Renal cortex interstitium (tissue), 15 donors: ENCODE measurements at places on chromosomes 1 and 21.
A peak's percentile ranks its signal among the peaks of the same experiment; 100 is the strongest.

- no peak for DNase-seq
Observed at GRCh38 chr21:42748620-42749176, 95.3 kb downstream of the PDE9A start.

DNA sequence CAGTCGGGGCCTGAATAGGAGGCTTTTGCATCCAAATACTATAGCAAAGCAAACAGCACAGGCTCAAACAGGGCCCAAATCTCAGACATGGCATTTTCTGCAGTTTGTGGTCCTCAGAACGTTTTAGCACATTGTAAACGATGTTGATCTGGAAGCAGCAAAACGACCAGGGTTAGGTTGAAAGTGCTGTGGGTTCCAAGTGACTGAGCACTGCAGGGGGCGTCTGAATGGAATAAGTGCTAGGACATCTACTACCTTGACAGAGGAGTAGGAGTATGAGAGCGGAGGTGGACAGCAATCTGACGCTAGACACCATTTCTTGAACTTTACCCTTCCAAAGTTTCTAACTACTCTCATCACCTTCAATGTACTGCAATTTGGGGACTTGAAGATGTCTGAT, 214.9 kb downstream of the BARHL2 start:
- no peak for DNase-seq

DNA sequence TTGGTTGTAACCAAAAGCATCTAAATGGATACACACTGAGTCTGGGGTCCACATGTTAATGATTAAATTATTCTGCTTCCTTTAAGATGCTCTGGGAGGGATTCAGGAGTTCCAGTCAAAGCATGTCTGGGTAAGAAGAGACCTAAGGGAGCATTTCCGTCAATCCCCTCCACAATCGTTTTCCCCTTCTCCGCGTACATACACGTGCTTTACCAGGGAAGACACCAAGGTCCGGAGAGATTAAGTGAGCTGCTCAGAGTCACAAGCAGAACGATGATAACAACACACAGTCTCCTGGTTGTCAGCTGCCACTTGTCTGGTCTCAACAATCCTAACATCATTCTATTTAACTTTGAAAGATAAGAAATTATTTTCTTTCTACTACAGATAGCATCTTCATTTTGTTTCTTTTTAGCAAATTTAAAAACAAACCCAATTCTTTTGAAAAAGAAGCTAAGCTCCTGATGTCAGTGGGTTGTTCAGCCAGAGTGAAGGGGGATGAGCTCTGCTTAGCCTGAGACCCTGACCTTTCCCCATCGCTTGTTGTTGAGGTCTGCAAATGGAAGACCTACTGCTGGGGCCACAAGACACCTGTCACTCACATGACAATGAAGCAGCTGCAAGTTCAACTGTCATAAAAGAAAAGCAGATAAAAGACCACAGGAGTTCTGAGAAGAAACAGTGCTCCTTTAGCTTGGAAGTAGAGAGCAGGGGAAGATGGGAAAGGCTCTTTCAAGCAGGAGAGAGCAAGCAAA, 4.5 kb downstream of the PAFAH2 start:
- no peak for DNase-seq

DNA sequence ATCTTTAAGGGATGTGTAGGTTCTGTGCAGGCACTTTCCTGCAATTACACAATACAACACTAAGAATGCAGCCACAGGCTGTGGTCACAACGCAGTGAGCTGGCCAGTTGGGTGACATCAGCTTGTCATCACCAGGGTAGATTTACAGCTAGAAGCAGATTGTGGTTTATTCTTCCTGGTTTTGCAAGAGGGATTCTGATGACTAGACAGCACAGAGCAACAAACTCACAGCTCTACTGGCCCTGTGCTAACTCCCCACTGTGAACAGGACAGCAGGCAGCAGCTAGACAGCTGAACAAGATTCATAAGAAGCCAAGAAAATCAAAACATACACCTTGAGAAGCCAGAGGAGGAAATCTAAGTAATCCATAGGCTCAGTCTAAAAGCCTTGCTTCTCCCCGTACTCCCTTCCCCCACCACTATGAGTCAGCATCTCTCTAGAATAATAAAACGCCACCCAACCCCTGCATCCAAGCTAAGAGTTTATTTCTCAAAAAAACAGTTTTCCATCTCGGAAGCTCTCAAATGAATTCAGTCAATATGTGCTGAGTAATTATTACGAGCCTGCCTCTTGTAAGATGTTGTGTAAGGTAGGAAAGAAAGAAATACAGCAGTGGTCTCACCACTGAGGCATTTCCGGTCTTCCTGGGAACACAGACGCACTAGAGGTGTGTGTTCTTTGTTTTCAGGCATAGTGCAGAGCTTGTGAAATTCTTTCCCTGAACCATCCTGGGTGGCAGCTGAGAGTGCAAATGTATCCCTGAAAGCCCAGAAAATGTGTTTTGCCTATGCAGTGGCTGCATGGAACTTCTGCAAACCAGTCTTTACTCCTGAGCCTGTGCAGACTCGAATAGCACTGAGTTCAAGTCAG, 162.8 kb downstream of the NTPCR start:
- peak; percentile 65 for DNase-seq

DNA sequence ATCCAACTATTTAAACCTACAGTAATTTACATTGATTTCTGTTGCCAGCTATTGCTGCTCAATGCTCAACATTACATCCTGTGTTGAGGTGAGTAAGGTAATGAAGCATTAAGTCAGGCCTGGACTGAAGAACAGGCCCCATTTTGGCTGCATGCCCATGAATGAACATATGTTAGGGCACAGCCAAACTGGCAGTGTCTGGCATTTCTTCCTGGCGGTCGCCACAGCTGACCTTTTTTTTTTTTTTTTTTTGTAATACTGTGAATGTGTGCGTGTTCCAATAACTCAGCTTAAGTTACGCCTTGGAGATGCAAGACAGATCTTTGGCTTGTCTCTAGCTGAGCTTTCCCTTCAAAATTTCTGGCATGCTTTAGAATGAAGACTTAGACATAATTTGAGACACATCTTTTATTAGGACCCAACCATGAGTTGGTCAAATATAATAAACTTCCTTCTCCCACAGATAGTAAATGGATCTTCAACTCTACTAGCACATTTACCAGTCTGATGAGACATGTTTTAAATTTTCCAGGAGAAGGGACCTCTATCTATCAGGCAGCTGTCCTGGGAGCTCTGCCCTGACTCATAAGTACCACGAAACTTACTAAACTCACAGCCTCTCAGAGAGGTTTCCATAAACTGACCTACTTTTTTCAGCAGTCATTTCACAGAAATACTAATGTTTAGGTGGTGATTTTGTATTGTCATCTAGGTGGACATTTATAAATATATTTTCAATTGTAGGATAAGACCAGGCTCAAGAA, 341.1 kb upstream of the RUNX1 start:
- peak; percentile 28 for DNase-seq

DNA sequence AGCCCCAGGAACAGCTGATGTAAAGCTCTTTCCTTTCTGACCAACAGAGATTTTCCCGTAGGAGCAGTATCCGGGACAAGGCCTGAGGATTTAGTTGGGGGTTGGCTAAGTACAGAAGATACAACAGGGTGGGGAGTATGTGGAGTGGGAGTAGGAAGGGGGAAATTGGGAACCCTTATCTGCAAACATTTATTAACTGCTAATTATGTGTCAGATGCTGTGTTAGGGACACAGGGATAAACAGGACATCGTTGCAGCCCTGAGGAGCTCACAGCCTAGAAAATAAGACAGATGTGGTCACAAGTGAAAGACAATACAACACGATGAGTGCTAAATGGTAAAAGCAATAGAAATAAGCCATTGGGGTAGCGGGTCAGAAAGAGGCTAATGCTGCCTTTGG, 12.0 kb downstream of the CD84 start:
- DNase-seq: no peak

- no peak for DNase-seq
Observed at GRCh38 chr21:39079617-39080016, 103.6 kb downstream of the PSMG1 start.

- peak; percentile 31 for DNase-seq
Observed at GRCh38 chr1:28322194-28322593, 6.6 kb upstream of the MED18 start.

DNA sequence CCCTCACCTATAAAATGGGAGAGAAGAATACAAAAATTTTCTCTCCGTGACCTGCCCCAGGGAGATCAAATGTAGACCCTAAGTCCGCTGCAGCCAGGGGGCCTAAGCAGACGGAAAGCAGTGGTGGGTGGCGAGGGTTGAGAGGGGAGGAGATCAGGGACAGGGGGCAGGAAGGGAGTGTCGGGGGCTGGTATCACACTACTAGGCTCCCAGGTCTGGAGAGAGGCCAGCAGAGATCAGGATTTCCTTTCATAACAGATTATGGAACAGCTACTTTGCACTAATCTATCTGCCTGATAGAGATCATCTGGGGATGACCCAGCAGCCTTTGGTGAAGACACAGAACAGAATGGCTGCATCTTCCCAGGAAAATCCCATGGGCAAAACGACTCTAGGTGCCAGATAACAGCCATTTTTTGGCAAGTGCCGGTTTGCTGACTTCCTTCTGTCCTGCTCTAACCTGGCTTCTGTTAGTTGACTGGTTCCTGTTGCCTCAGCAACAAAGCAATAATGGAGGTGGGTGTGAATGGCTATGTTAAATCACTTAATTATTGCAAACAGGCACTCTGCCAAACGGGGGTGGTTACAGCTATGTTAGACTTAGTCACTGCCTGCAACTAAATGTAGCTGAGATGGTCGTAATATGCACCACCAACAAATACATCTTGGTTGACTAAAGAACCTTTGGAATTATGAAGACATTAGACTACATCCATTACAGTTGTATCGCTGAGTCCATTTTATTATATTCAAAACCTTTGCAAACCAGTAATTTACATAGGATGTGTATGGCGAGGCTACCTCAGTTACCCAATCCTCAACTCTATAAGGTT, 30.0 kb upstream of the EPS8L3 start:
- DNase-seq: peak; percentile 35

- peak; percentile 77 for DNase-seq
Observed at GRCh38 chr1:228486596-228487335, 416 bp upstream of the RNF187 start.

DNA sequence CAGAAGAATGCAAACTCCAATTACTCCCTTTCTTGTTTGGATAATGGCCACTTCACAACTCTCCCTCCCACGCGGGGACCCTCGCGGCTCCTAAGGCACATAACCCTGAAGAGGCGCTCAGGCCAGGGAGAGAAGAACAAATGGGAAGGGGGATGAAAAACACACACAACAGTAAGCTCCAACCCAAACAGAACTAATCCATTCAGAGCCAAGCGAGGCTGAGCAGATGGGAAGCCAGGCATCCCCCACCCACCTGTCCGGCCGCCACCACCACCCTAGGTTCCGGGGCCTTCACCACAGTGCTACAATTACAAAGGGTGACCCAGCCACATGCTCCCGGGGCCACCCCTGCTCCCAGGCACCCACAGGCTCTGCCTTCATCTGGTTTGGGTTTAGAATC, 101.5 kb downstream of the MRPL37 start:
- no peak for DNase-seq
